ENCODE measurements at places on chromosomes 5 and 9.

- no peak for DNase-seq
Measured at GRCh38 chr5:58648846-58649245, 66.0 kb downstream of the RAB3C start.

GRCh38 chr9:79111653-79112052, 460.1 kb upstream of the TLE4 start:
- no peak for DNase-seq

DNA sequence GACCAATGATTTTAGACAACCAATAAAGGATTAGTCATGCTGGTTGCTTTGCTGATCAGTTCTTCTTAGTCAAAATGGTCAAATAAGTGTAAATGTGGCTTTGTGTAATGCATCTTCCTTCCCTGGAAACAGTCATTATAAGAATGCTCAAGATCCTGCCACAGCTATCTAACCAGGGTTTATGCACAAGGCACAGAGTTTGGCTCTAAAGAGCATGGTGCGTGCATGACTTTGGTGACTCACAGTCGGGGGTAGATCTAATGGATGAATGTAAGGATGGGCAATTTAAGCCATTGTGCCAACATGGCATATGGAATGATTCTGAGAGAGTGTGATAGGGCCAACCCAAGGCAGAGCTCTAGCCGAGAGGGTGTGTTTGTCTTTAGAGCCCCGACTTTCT, 6.5 kb downstream of the LIX1 start:
- DNase-seq: no peak

DNA sequence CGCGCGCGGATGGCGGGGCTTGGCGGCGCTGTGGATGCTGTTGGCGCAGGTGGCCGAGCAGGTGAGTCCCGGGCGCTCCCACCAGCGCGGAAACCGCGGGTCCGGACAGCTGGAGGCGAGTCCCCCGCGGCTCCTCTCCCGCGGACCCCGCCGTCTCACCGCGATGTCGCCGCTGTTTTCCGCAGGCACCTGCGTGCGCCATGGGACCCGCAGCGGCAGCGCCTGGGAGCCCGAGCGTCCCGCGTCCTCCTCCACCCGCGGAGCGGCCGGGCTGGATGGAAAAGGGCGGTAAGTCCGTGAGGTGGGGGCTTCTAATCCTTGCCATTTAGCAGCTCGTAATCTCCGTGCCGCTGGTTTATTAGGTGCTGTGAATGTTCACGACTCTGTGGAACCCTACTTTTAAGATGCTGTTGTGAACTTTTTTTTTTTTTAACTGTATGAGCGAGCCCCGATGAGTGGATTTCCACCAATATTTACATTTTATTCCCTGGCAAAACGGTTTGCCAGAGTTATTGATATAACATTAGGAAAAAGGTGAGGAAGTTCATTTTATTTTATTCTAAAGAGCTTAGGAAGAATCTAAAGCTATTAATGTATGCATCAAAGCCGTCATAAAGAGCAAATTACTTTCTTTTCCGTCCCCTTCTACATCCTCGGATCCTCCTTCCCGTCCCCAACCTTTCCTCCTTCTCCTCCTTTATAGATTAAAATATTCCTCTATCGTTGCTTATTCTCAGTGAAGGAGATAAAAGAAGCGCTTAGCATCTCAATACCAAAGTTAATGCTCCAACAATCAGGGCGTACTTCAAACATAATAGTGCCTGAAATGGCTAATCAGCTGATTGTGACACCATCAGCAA, 579 bp downstream of the ADAMTS16 start:
- DNase-seq: no peak

GRCh38 chr5:76755779-76756637, 40.1 kb downstream of the F2R start:
- DNase-seq: peak; percentile 36

GRCh38 chr5:172874647-172875504, 40.8 kb downstream of the ERGIC1 start:
- DNase-seq: no peak

DNA sequence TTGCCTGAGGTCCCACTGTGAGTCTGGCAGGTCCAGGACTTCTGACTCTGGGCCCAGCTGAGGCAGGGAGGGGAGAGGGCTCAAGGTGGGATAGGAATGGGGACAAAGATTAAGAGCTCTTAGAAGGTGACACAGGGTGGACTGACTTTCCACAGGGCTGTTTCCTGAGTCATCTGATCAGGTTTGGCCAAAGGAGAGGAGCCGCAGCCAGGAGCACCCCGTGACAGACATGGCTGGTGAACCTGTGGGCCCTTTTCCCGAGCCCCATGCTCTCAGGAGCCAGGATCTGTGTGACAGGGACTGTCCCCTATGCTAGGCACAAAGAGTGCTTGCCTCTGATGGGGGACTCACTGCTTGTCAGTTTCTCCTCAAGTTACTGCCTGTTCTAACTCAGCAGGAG, 37.8 kb downstream of the COL27A1 start:
- no peak for DNase-seq

GRCh38 chr9:136657974-136658848, 4.5 kb upstream of the EGFL7 start:
- no peak for DNase-seq

DNA sequence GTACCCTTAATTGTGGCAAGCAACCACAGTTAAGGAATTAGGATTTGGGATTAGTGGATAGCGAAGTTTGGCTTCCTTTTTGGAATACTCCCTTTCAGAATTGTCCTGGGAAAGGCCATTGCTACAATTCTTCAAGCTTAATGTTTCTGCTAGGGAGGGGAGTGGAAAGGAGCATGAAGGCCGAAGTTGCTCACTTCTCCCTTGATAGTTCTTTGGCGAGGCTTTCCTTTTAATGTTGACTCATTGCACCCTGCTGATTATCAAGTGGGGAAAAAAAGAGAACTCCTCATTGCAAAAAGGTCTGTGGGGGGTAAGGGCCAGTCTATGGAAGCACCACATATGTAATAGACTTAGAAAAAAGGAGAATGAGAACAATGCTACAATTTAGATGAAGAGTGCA, 30.7 kb downstream of the GRIN3A start:
- no peak for DNase-seq

DNA sequence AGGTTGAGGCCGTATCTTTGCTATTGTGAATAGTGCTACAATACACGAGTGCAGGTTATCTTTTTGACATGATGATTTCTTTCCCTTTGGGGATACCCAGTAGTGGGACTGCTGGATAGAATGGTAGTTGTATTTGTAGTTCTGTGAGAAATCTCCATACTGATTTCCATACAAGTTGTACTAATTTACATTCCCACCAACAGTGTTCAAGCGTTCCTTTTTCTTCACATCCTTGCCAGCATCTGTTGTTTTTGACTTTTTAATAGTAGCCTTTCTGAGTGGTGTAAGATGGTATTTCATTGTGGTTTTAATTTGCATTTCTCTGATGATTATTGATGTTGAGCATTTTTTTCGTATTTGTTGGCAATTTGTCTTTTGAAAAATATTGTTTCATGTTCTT, 41.4 kb downstream of the CNOT6 start:
- DNase-seq: no peak
